Effector memory CD8-positive, alpha-beta T cell (primary cell): ENCODE measurements at places on chromosomes 11 and 22.

DNA sequence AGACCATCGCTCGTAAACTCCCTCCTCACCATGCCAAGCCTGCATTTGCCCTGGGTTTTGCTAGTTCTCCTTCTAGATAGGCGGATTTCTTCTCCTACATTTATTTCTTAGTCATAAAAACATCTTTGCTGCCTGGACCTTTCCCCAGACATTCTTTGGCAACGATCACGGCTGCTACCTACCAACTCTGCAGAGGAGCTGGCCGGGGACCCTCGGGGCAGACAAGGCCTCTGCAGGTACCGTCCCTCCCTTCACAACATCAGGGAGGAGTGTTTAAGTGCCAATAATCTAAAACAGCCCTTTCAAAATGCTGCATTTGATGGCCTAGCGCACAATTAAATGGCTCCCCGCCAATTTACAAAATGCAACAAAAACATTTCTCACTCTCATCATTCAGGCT lies 34.4 kb downstream of the BRD1 start:
- no peak for DNase-seq

- no peak for DNase-seq
These were observed 74.7 kb upstream of the CD44 start for GRCh38 chr11:35064114-35064800.

- no peak for DNase-seq
These were observed 9.5 kb downstream of the DCHS1 start for GRCh38 chr11:6646071-6646470.

DNA sequence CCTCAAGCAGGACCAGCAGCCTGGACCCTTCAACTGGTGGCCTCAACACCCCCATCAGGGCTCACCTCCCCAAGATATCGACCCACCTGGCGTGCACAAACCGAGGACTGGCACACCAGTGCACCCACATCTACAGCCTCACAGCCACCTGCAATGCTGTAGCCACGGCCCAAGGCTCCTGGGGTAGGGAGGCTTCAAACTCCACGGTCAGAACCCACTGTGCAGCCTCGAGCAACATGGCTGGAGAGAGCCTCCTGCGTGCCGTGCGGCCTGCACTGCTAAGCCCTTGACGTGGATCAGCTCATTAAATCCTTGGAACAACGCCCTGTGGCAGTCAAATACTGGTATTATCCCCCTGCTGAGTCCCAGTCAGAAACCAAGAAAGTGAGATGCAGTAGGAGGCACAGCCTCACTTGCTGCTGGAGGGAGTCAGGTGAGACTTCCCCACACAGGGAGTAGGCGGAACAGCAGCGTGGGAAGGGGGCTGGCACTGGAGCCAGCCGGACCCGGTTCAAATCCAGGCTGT lies 4.6 kb downstream of the CARD10 start:
- no peak for DNase-seq

GRCh38 chr11:123838659-123839058 lies 32.5 kb upstream of the OR6M1 start:
- DNase-seq, result no peak

DNA sequence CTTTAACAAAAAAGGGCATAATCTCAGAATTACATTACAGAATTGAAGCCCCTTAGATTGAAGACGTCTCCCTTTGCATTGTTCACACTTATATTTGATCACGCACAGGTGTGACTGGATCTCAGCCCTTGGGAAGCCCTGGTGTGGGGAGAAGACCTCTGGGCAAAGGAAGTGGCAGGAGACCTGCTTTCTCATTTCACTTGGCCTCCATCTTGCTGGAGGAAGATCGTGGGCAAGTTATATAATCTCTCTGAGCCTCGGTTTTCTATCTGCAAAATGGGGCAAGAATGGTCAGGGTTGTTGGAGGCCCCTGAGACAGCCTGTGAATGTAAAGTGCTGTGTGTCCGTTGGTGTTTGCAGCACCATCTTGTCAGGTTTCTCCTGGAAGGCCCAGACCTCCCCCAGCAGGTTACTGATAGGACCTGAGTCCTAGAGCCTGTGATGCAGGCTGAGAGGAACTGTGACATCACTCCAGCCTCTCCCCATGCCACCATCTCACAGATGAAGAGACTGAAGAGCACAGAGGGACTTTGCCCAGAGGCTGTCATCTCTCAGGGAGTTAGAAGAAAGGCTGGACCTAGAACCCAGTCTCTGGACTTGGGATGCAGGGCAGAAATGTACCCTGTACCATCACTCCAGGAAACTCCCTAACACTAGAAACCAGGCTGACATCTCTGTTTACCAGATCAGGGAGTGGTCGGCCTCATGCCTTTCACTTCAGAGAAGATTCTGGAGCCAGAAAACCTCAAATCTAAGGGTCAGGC lies 1.1 kb upstream of the APOA1 start:
- no peak for DNase-seq

- no peak for DNase-seq
These were observed 128.2 kb downstream of the SNX19 start for GRCh38 chr11:130787973-130788570.

DNA sequence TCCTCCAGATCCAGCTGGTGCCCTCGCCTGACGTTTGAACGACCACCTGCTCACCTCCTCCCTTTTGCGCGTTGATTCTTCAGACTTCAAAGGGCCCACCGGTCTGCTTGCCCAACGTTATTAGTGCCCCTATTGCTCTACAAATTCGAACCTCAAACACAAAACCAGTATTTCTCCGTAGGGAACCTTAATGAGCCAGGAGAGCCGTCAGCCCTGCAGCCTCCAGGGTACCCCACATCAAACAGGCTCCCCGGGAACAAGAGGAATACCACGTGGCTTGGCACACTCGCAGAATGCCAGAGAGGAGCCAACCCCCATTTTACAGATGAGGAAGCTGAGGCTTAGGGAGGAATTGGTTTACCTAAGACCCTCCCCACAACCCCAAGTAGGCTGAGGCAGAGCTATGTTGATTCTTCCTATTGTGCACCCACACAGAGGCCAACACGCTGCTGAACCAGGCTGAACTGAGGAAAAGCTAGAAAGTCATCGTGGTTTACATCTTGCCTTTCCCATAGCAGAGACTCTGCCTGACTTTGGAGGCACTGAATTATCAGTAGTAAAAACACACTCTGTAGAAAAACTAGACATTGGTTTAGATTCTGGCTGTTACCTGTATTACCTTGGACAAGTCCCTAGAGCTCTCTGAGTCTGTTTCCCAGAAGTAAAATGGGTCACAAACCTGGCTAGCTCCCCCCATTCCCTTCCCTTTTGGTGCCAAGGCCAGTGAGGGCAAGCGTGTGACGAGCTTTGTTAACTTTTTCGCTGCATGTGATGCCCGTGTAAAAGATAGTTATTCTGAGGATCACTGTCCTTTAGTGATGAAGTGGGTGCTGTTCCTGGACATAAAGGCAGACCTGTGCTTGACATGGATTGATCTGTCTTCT lies 764 bp downstream of the TKFC start:
- DNase-seq, result no peak

- no peak for DNase-seq
These were observed 13.8 kb upstream of the LINC01488 start for GRCh38 chr11:69467646-69468045.

GRCh38 chr11:70558681-70559080 lies 160.4 kb downstream of the CTTN start:
- no peak for DNase-seq

GRCh38 chr11:92839450-92839849 lies 130.0 kb upstream of the MTNR1B start:
- no peak for DNase-seq

- no peak for DNase-seq
These were observed 294.3 kb downstream of the OPCML start for GRCh38 chr11:133238027-133238426.

- DNase-seq, result no peak
These were observed 25.0 kb upstream of the GAL start for GRCh38 chr11:68659158-68659921.

- DNase-seq, result no peak
These were observed 32.7 kb downstream of the P4HA3 start for GRCh38 chr11:74278721-74279161.

GRCh38 chr11:12221051-12221535 lies 110.7 kb downstream of the MICAL2 start:
- DNase-seq, result no peak

DNA sequence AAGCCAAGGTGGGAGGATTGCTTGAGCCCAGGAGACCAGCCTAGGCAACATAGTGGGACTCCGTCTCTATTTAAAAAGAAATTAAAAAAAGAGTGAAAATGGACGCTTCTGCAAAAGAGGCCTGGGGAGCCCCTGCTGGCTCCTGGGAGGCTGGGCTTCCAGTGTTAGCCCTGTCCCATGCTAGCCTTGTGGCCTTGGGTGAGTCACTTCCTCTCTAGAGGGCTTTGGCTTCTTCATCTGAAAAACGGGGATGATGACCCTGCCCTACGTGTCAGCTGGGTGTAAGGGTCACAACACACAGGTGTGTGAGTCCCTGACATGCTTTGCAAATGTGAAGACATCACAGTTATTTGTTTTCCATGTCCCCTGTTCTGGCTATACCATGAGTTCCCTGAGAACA lies 32.8 kb downstream of the FAM227A start:
- no peak for DNase-seq

DNA sequence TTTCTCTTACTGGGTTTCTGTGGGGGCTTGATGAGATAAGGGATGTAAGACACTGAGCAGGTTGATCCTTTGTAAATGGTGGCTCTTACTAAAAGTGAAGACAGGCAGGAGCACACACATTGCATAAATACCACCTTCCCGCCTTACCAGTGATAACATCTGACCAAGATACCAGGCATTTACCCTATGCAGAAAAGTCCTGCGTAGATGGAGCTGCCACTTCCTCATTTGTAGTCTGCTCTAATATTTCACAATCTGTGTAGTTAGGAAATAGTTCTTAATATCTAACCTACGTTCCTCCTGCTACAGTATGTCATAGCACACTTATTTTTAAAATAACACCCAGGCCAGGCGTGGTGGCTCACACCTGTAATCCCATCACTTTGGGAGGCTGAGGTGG lies 23.9 kb upstream of the SWAP70 start:
- no peak for DNase-seq

- DNase-seq, result peak; percentile 5
These were observed 252.0 kb downstream of the CTTN start for GRCh38 chr11:70650075-70650909.

- no peak for DNase-seq
These were observed 46.3 kb upstream of the ANO3 start for GRCh38 chr11:26285608-26286007.

- DNase-seq, result no peak
These were observed 100.6 kb upstream of the HSD17B12 start for GRCh38 chr11:43579919-43580276.

GRCh38 chr11:70193411-70194292 lies 9.4 kb upstream of the FADD start:
- no peak for DNase-seq

DNA sequence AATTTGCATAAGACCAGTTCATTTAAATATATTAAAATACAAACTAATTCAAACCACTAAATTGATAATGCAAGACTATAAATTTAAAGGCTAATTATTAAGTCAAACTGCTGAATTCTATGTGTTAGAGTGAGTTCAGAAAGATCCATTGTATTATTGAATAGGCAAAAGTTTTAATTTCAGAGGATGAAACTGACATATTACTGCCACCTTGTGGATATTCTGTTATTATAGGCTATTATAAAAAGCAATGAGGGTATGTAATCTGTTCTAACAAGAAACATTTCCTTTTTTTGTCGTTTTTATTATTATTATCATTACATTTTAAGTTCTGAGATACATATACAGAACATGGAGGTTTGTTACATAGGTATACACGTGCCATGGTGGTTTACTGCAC lies 20.9 kb upstream of the NAALAD2 start:
- no peak for DNase-seq

DNA sequence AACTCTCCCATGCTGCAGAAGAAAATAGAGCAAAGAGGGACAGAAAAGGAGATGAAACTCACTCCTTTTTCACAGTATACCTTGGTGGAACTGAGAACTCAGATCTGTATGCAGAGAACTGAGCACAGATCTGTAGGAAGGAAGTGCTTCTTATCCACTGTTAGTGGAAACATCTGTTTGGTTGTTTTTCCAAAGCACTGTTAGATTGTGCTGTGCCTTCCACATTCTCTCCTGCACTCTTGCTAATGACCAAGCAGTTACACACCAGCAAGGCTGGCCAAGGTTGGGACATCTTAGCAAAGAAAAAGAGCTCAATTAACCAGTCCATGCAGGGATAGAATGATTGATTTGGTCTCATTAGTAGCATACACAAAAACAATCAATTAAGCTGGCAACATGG lies 20.1 kb upstream of the SIK2 start:
- DNase-seq, result no peak

DNA sequence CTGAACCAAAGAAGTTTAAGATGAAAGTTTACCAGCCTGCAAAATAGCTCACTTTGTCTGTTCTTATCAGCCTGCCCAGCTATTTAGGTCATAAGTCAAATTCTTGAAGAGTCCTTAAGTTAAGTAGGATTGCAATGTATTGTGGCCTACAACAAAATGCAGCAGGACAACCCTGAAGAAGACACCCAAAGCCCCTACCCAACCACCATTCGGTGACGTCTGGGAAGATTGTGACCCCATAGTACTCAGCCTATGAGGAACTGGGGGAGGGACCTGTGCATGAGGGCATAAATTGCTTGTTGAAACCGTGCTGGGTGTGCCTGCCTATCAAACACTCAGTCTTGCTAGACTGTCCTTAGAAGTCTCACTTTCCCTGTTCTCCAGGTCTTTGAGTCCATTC lies 50.5 kb upstream of the FDX1 start:
- no peak for DNase-seq
